Hematopoietic multipotent progenitor cell treated with erythropoietin and hydrocortisone succinate and interleukin-3 and kit ligand, for 6 days (in vitro differentiated cells): ENCODE measurements at places on chromosomes 5 and 9.

DNA sequence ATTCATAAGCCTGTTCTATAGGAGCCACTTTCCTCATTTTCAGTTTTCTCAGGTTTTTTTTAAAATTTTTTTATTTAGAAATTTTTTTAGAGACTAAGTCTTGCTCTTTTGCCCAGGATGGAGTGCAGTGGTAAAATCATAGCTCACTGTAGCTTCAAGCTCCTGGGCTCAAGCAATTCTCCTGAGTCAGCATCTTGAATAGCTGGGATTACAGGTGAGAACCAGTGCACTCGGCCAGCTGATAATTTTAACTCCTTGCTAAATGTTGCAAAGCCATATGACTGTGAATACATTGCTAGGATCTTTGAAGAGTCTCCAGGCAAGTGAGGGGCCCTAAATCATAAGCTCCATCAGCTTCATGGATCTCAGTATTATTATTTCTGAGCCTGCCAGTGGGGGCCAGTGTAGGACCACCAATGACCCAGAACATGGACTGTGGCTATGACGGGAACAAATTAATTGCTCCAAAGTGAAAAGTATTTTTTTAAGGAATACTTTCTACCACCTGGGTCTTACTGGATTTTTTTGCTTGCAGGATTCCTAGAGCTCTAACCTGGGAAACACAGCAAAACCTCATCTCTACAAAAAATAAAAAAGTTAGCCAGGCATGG lies 5.7 kb upstream of the GAPVD1 start:
- DNase-seq, result peak; percentile 68

GRCh38 chr9:71816916-71817451 lies 48.7 kb upstream of the CEMIP2 start:
- DNase-seq, result no peak

GRCh38 chr9:111198936-111199335 lies 131.1 kb downstream of the OR2K2 start:
- no peak for DNase-seq

GRCh38 chr9:90017679-90018078 lies 412.9 kb downstream of the GADD45G start:
- DNase-seq, result no peak

GRCh38 chr9:78921341-78921740 lies 624.4 kb downstream of the PSAT1 start:
- no peak for DNase-seq

DNA sequence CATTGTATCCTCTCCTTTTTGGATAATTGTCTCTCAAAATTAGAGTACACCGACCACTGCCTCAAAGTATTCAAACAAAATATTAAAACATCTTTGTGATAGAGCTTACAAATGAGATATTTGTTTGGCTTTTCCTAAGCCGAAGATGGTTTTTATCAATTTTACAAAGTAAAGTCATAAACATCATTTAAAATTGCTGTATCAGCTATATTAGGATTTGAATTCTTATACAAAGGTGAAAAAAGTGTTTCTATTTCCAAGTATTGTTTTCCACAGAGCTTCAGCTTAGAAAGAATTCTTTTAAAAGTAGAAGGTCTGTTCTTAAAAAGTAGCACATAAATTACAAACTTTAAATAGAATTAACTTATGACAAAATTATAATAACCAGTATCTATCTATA lies 116.6 kb upstream of the IFNE start:
- no peak for DNase-seq

DNA sequence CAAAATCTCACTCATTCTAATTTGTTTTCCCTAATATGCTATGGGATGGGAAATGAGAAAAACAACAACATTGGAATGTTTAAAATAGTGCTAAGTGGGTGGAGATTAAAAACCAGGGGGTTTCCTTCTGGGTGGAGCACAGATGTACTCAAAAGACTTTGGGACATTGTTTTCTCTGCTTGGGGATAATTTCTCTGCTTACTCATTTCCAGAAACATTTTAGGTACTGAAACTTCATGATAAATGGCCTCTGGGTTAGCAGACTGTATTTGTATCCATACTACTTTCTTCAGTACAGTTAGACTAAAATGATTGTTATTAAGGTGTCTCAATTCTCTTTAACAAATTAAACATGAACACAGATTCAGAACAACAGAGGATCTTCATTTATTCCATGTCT lies 17.4 kb downstream of the ELOVL7 start:
- no peak for DNase-seq

DNA sequence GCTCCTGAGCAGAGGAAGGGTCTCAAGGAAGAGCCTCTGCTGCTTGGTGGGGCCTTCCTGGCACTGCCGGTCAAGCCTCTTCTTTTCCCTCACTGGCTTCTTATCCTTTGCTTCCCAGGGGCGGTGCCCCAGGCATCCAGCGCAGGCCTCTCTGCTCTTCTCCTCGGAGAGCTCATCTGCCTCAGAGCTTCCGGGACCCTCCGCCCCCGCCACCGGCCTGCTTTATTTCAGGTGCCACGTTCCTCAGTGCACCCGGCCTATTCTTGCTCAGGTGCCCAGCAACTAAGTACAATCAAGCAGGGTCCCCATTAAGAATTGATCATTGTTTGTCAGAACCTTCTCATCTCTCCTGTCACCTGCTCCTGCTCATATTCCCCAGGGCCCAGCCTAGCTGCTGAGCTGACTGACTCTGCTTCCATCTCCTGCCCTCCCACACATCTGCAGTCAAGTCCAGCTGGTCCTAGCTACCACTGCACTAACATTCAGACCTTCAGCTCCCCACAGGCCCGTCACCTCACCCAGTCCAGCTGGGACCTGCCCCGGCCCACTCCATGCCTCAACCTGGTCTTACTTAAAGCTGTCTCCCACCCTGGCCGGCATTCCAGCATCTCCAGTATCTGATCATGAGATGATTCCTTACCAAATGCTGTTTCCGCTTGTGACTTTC lies 114.3 kb upstream of the BOD1 start:
- no peak for DNase-seq

DNA sequence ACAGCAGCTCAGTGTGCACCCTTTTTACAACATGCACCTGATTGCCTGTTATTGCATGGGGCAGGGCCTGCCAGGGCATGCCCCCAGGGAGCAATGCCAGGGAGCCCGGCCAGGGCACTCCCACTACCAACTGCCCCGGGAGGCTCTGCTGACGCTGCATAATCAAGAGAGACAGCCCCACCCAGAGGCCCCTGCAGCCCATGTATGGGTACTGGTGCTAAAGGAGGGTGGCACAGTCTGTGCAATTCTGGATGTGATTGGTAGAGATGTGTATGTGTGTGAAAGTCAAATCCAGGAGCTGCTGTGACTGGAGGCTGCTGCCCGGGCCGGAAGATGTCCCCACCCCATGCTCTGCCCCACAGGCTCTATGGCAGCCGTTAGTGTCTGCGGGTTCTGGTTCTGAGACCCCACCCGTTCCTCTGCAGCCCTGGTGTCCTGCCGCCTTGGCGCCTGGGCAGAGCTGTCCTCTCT lies 3.9 kb upstream of the NEURL1B start:
- peak; percentile 81 for DNase-seq
